Epithelial cell of prostate (primary cell): ENCODE measurements at places on chromosomes 16 and 17.

GRCh38 chr17:6413065-6413464, 21.9 kb downstream of the AIPL1 start:
- DNase-seq = no peak

GRCh38 chr16:57636184-57636583, 7.8 kb downstream of the ADGRG1 start:
- no peak for DNase-seq

DNA sequence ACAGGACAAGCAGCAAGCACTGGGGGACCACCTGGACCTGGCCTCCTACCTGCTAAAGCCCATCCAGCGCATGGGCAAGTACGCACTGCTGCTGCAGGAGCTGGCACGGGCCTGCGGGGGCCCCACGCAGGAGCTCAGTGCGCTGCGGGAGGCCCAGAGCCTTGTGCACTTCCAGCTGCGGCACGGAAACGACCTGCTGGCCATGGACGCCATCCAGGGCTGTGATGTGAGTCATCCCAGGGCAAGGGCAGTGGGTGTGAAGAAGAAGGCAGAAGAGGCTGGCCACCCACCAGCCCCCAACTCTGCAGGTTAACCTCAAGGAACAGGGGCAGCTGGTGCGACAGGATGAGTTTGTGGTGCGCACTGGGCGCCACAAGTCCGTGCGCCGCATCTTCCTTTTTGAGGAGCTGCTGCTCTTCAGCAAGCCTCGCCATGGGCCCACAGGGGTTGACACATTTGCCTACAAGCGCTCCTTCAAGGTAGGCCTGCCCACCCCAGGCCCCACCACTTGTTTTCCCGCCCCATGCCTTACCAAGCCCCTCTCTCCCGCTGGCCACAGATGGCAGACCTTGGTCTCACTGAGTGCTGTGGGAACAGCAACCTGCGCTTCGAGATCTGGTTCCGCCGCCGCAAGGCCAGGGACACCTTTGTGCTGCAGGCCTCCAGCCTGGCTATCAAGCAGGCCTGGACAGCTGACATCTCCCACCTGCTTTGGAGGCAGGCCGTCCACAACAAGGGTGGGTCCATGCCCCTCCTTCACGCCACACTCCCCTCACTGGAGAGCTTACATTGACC, 7.3 kb downstream of the PLEKHG4 start:
- no peak for DNase-seq

DNA sequence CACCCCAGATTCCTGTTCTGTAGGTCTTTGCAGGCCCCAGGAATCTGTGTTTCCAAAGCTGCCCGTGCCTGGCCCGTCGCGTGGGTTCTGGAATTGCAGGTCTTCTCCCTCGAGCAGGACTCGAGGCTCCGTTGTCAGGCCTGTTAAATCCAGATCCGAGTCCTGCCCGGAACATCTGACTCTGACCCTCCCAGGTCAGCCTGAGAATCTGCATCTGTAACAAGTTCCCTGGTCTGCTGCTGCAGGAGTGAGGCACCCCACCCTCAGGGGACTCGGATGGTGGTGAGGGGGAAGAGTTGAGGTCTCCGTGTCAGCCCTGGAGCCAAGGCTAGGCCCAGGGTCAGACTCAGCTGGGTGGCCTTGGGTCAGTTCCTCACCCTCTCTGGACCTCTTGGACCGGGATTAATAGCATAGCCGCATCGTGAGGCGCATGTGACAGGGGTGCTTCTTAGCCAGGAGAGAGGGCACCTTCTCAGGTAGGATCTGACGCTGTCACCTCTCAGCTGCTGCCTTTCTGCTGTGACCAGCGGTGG, 8.8 kb downstream of the SPIRE2 start:
- no peak for DNase-seq

GRCh38 chr17:69856946-69857345, 218.1 kb upstream of the KCNJ16 start:
- no peak for DNase-seq
